Cerebellar nuclear complex (tissue), 1 donor: ENCODE measurements at places on chromosomes 16 and 17.

GRCh38 chr17:57114085-57114673, 29.1 kb downstream of the AKAP1 start:
- no peak for DNase-seq

DNA sequence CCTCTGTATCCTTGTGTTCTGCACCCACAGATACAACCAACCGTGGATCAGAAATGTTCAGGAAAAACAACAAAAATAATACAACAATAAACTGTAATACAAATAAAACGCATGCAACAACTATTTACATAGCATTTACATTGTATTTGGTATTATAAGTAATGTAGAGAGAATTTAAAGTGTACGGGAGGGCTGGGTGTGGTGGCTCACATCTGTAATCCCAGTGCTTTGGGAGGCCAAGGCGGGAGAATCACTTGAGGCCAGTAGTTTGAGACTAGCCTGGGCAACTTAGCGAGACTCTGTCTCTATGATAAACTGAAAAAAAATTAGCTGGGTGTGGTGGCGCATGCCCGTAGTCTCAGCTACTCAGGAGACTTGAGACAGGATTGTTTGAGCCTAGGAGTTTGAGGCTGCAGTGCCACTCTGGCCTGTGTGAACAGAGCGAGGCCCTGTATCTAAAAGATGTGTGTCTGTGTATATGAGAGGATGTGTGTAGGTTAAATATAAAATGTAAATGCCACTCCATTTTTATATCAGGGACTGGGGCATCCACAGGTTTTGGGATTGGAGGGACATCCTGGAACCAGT, 13.3 kb downstream of the SEC14L1 start:
- no peak for DNase-seq

- no peak for DNase-seq
Measured at GRCh38 chr17:58391302-58391984, 25.9 kb downstream of the RNF43 start.

GRCh38 chr17:4573669-4574068, 10.7 kb upstream of the SMTNL2 start:
- no peak for DNase-seq

GRCh38 chr17:3921006-3921405, 4.7 kb upstream of the P2RX1 start:
- no peak for DNase-seq
